Stimulated activated CD4-positive, alpha-beta T cell treated with anti-CD3 and anti-CD28 coated beads, Interleukin-12 subunit alpha, Interleukin-12 subunit beta, amount 100 ng/mL, for 4 hours (primary cell): ENCODE measurements at places on chromosomes 13 and 19.

DNA sequence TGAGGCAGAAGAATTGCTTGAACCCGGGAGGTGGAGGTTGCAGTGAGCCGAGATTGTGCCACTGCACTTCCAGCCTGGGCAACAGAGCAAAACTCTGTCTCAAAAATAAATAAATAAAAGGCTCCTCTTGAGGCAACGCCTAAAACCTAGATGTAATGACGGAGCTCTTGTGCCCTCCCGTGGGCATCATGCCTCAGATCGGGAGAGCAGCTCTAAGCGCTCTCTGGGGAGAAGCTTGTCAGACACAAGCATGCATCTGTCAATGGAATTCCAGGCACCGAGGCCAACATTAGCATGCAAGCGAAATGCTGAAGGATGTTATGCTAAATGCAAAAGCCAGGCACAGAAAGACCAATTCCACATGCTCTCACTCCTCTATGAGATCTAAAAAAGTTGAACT lies 45.6 kb upstream of the MRI1 start:
- DNase-seq = no peak

DNA sequence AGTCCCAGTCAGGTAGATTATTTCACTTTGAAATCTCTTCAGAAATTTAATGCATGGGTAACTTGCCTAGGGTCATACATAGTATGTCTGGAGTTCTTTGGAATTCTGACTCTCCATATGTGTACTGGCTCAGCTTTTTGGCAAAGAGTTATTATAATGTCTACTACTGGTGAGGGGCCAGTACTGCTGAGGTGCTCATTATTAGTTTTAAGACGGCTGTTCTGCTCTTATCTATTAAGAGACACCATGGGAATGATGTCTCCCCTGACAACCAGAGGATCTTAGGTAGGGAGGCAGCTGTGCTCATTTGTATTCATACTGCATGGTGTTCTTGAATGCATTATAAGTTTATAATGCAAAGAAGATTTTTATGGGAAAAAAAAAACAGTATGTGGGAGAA lies 184.1 kb downstream of the RGCC start:
- no peak for DNase-seq

GRCh38 chr19:42003506-42004294 lies 9.7 kb upstream of the ATP1A3 start:
- DNase-seq = no peak

DNA sequence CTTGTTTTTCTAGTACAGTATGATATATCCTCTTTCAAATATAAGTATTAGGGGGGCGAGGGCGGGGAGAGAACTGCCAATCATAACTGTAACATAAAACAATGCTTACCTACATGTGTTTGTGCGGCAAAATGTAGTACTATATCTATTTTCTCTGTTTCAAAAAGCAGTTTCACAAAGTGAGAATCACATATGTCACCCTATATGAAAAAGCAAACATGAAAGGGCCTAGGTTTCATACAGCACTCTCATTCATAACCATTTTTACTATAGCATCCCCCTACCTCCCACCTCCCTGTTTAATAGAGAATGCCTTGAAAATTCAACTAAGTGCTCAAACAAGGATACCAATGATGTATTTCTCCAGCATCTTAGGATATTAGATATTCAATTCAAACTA lies 5.2 kb downstream of the TGDS start:
- DNase-seq = no peak

GRCh38 chr19:17281391-17282304 lies at the start of gene ANKLE1:
Gene ANKLE1 (plus strand): TSS chr19:17281901. CDS start chr19:17281921, 20 bp downstream.
- DNase-seq = peak; percentile 49

GRCh38 chr13:99687723-99688397 lies 186.6 kb downstream of the TM9SF2 start:
- no peak for DNase-seq

GRCh38 chr19:291006-291521 lies at the start of gene PLPP2:
Gene PLPP2 (minus strand): TSS chr19:291403. CDS start chr19:291336, 67 bp downstream.
- DNase-seq = no peak

DNA sequence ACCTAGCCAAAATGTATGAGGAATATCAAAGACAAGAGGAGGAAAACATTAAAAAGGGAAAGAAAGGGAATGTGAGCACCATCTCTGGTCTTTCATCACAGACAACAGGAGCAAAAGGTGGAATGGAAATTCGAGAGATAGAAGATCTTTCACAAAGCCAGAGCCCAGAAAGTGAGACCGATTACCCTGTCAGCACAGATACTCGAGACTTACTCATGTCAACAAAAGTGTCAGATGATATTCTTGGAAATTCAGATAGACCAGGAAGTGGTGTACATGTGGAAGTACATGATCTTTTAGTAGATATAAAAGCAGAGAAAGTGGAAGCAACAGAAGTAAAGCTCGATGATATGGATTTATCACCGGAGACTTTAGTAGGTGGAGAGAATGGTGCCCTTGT lies 217.0 kb downstream of the NBEA start:
- DNase-seq = no peak

DNA sequence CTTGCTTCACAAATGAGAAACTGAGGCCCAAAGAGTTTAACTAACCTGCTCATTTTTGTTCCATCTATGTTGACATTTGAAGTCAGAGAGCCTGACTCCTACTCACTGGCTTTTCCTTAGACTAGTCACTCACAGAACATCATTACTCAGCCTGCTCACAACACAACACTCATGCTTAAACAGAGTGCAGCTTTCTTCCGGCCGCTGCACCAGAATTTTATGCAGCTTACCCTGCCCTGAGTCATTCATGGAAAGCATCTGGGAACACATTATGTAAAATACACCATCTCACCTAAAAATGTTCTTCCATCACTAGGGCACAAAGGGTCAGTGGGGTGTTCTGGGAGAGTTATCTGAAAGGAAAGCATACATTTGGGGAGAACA lies 303.4 kb downstream of the SPRY2 start:
- no peak for DNase-seq

DNA sequence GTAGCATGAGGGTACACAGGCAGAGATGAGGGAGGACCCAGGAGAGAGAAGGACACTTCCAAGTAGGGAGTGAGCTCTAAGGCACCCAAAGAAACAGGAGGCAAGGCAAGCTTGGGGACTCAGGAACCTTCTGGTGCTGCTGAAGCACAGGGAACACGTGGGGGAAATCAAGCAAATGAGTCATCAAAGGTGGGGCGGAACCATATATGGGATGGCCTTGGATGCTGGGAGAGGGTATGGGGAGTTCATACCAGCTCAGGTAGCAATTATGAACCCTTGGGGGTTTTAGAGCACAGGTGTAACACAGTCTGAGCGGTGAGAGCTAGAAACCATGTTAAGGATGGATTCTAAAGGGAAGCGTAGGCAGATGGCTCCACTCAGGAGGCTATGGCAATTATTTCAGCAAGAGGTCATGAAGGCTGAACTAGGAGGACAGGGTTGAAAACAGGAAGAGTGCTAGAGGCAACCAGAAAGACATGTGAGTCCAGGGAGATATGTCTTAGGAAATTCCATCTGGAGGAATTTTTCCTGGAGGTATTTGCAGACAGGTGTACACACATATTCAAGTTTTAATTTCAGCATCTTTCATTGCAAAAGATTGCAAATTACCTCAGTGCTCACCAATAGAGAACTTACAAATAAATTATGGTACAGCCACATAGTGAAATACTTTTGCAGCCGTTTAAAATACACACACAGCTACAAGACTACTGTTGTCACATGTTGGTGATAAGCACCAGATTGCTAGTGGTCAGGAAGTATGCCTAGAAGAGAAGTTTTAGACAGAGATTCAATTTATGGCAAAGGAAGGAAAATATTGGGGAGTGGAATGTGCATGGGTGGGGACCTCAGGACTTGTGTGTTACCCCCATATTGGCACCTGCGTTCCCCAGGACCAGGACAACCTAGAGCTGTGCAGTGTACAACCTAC lies 77.0 kb downstream of the STARD13 start:
- DNase-seq = no peak

DNA sequence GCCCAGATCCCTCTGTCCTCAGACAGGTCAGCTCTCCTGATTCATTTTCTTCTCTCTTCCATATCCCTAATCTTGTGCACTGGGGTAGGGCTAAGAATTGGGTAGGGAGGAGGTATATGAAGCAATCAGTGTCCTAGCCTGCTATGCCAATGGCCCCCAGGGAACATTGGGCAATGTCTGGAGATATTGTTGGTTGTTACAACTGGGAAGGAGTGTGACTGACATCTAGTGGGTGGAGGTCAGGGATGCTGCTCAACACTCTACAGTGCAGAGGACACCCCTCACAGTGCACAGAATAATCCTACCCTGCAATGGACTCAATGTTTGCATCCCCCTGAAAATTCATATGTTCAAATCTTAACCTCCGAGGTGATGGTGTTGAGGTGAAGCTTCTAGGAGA lies 57.5 kb downstream of the CPAMD8 start:
- DNase-seq = no peak

DNA sequence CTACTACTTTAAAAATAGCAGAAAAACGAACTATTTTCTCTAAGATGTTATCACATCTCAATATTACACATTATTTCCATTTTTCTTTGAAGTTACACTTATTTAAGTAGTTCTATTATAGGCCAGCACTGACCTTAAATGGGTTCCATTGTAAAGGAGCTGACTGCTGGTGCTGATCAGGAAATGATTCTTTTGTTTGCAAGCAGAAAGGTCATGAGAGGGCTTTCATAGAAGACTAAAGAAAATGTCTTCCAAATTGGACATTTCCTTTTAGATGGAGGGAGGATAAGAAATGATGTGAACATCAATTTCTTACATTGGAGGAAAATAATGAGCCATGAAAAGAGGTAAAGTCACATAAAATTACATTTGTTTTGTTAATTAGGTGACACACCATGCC lies 96.2 kb downstream of the SUCLA2 start:
- no peak for DNase-seq

DNA sequence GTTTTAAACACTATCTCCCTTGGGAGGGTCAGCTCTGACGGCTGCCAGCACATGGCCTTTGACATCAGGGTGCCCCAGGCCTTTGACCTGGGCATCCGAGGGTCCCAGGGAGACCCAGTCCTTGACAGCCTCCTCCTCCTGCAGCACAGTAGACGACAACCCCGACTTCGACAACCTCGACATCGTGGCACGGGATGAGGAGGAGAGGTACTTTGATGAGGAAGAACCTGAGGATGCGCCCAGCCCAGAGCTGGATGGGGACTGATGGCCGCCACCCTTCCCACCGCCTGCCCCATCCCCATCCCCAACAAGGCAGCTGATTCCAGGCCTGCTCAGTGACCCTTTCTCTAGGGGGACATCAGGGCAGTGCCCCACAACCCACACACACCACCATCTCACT lies 12.5 kb downstream of the CCDC97 start:
- no peak for DNase-seq

GRCh38 chr13:71590654-71591148 lies 276.3 kb downstream of the DACH1 start:
- no peak for DNase-seq

DNA sequence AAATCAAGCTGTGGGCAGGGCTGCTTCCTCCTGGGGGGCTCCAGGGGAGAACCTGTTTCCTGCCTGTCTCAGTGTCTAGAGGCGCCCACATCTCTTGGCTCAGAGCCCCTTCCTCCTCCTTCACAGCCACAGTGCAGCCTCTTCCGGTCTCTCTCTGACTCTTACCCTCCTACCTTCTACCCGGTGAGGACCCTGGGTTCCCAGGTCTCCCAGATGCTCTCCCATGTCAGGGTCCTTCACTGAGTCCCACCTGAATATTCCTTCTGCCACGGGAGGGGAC lies 153.1 kb downstream of the KDM4B start:
- DNase-seq = no peak

GRCh38 chr19:5259750-5260149 lies 80.9 kb downstream of the PTPRS start:
- no peak for DNase-seq

GRCh38 chr19:49333811-49334288 lies 1.4 kb upstream of the CD37 start:
- DNase-seq = peak; percentile 59

DNA sequence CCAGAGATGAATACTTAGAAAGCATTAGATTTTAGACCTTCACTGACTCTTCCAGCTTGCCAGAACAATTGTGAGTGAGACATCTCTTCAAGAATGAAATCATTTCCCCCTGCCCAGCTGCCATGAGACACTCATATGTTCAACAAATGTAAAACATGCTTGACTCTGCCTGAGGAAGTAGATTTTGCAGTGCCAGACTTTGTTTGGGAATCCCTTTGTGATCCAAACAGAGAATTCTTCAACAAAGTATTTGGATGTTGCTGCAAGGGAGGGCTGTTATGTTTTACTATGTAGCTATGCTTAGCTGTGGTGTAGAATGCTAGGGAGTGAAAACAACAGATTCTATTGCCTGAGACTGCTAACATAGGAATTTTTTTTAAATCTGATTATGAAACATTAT lies 416.4 kb downstream of the DCT start:
- no peak for DNase-seq

- no peak for DNase-seq
Observed at GRCh38 chr13:44165889-44166496, 207.6 kb upstream of the SERP2 start.

- peak; percentile 70 for DNase-seq
Observed at GRCh38 chr19:42122691-42123607, 9.3 kb downstream of the POU2F2 start.

- no peak for DNase-seq
Observed at GRCh38 chr13:30735025-30735871, at the start of gene ALOX5AP. Gene ALOX5AP (plus strand): TSS chr13:30735543. CDS start chr13:30735606, 63 bp downstream.

DNA sequence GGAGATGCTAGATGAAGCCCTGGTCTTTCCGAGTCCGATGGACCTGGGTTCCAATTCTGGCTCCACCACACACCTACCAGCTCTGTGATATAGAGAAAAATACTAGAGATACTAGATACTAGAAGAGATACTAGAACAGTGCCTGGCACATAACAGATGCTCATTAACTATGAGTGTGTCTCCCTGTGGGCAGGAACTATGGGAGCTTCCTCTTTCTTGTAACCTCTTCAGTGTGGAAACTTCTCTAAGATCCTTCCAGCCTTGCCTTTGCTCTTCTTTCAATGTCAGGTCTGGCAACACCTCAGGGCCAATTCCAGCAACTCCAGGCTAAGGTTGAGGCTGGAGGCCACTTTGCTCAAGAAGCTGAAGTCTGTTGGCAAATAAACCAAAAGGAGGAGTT lies 143.9 kb downstream of the KATNAL1 start:
- no peak for DNase-seq

DNA sequence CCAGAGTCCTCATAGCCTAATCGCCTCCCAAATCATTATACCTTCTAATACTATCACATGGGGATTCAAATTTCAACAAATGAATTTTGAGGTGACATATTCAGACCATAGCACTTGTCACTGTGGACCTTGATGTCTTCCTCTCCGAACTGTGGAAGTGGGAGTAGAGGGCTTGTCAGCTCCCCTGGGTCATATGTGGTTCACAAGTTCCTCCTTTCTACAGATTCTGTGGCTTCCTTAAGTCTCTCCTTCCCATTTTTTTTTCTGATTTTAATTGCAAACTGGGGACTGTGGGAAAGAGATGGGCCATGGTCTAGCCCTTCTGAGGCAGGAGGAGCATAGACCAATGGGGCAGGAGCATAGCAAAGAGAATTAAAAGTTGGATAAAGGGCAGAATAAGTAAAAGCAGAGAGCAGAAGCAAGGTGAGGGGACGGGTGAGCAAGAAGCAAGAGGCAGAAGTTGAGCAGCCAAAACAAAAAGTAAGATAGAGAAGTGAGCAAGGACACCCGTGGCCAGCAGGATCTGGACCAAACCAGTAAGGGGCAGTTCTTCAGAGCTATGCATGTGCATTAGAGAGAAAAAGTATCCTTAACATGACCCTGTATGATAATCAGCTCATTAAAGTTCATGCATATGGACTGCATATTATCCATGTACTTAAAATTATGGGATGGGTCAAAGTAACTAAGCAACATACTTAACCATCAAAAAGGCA lies 2.6 kb upstream of the SIGLEC7 start:
- no peak for DNase-seq

- no peak for DNase-seq
Observed at GRCh38 chr19:18883526-18884304, 12.2 kb downstream of the CERS1 start.

GRCh38 chr19:5627395-5627904 lies 4.6 kb downstream of the SAFB start:
- DNase-seq = peak; percentile 25
